ENCODE measurements at places on chromosomes 7 and 10.

GRCh38 chr7:39127058-39127457 lies 149.3 kb downstream of the POU6F2 start:
- DNase-seq = no peak

GRCh38 chr10:45592432-45592831 lies 80.1 kb downstream of the ZFAND4 start:
- no peak for DNase-seq

- no peak for DNase-seq
Measured at GRCh38 chr7:128941323-128941890, 3.7 kb downstream of the IRF5 start.

DNA sequence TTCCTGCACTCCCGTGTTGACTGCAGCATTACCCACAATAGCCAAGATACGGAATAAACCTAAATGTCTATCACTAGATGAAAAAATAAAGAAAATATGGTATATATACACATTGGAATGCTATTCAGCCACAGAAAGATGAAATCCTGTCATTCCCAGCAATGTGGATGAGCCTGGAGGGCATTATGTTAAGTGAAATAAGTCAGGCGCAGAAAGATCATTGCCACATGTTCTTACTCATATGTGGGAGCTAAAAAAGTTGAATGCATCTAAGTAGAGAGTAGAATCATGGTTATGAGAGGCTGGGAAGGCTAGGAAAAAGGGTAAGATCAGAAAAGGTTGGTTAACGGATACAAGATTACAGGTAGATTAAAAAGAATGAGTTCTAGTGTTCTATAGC lies 219.1 kb upstream of the MKI67 start:
- no peak for DNase-seq

DNA sequence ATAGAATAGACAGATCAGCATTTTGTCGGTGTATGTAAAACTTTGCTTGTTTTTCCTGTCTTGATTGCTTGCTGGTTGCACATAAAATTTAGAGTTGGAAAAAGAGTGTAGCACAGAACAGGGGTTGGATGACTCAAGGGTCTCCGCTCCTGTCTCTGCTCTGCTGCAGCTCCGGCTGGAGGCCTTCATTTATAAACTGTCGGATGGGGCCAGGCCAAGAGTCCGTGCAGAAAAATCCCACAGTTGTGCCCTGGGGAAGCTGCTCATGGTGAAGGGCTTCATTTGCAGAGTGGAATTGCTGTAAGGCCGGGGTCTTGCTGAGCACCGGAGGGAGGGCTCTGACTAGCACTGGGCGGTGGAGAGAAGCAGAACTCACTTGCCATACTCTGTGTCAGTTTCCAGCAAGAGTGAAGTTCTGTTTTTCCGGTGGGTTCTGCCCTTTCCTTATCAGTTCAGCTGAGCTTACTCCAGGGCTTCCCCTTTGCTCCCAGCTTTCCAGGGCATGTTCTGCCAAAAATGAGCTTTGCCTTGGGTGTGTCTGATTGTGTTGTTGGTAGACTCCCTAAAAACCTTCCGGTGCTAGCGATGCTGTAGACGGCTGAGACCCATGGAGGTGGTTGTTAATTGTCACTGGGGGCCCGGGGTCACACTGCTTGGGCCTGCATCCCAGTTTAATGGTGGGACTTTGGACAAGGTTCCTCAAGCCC lies 67.2 kb downstream of the CAMK1D start:
- DNase-seq = no peak

DNA sequence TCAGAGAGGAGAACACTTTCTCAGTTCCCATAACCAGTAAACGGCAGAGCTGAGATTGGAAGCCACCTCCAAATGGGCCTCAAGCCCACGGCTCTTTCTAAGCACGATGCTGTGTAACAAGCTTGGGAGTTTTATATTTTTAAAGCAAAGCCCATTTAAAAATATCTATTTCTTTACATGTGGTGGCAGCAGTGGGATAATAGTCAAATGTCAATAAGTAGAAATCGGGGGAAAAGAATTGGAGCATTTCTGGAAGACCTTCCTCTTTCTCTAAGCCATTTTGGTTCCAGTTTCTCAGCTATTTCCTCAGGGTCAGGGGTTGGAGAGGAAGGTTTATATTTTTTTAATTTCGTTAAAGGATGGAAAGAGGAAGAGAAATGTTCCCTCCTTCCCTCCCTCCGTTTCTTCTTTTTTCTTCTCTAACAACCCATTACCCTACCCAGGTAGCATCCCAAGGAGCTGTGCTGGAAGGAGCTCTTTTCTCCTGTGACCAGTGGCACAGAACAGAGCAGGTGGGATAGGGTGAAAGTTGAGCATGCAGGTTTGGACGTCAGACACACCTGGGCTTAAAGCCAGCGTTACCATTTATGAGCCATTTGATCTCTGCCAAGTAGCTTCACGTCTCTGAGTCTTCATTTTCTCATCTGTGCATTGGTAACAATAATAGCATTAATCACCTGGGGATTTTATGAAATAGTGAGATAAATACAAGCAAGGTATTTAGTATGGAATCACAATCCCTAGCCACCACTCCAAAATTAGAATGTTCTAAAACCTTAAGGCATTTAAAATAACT lies 515.7 kb downstream of the RPS24 start:
- no peak for DNase-seq

- no peak for DNase-seq
Measured at GRCh38 chr10:14219411-14219810, 111.3 kb downstream of the FRMD4A start.

- no peak for DNase-seq
Measured at GRCh38 chr7:147304376-147304775, 1187.8 kb downstream of the CNTNAP2 start.

GRCh38 chr10:101828766-101829551 lies 10.7 kb upstream of the OGA start:
- no peak for DNase-seq

GRCh38 chr10:31064348-31064747 lies 32.7 kb upstream of the ZNF438 start:
- DNase-seq = no peak

DNA sequence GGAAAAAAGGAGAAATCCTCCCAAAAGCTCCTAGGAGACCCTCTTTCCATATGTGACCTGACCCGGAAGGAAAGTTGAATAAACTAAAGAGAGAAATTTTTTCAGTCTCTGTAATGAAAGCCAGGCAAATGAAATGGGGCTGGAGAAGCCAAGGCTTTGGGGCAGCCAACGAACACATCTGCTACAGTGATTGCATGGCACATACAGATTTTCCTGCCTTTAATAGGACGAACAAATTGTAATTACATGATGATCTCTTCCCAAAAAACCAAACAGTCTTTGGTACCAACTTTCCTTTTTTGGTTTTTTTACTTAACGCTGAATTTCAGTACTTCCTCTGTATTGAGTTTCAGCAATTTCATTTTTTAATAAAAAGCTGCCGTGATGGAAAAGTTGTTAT lies 23.5 kb upstream of the PTN start:
- no peak for DNase-seq

- no peak for DNase-seq
Measured at GRCh38 chr10:121310151-121310711, 288.0 kb downstream of the FGFR2 start.

DNA sequence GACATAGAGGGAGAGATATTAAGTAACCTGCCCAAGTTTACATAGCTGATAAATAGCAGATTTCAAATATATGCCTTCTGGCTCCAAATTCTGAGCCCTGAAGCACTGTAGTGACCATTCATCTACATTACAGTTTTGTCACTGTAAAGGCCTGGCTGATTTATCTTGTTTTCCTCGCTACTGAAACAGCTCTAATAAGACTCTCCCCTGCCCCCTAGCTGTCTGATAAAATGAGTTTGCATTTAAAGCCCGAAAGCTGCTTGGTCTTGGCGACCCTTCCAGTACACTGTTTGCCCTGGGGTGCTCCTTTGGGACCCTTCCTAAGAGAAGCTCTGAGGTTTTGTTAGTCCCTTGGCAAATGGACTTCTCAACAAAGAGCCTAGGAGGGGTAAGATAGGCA lies 59.7 kb upstream of the RAB11FIP2 start:
- peak; percentile 5 for DNase-seq

DNA sequence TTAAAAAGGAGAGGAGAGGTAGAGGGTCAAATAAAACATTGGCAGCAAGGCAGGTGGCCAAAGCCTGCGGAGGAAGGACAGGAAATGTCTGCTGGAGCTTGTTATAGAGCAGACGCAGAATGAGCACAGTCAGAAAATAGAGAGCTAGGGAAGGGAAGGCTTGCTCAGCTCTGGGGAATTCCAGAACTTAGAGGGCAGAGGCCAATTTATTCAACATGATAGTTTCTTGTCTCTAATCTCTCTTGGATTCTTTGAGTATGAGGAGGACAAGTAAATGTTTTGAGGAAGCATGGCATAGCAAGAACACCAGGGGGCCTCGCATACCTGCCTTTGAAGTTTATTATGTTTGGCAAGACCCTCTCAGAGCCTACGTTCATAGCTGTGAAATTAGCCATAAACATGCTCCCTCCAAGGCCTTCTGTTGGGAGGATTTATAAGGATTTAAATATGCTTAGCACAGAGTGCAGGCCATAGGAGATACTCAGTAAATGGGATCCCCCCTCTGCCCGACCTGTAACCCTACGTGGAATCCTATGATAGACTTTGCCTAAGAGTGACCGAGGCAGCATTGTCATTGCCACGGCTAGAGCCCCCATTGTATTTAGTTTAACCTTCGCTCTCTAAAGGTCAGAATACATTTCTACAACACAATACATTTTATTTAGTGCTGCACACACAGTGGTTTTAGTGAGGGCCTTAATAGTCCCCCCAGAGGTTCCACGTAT lies 293.9 kb downstream of the CCDC3 start:
- peak; percentile 69 for DNase-seq

DNA sequence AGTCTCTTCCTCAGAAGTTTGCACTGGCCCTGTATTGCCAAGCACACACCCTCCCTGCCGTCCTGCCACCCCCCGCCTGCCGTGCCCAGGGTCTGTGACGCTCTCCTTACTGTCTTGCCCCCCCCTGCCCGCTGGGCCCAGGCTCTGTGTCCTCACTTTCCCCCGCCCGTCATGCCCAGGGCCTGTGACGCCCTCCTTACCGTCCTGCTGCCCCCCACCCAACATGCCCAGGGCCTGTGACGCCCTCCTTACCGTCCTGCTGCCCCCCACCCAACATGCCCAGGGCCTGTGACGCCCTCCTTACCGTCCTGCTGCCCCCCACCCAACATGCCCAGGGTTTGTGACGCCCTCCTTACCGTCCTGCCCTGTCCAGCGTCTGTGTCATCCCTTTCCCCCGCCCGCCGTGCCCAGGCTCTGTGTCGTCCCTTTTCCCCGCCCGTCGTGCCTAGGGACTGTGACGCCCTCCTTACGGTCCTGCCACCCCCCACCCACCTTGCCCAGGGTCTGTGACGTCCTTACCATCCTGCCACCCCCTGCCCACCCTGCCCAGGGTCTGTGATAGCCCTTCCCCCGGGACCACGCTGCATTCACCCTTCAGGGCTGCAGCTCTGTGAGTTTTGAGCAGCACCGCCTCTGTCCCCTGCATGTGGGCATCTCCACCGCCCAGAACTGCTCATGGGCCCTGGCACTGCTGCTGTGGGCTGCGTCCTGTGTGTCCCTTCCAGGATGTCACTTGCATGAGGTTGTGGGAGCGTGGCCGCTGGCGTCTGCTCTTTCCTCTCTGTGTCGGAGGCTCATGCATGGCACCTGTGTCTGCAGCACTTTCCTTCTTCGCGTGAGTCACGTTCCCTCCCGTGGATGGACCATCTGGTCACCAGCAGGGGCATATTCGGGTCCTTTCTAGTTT lies 19.3 kb upstream of the PRKAR1B start:
- DNase-seq = no peak

GRCh38 chr10:9302140-9302746 lies 1247.8 kb downstream of the GATA3 start:
- peak; percentile 16 for DNase-seq

DNA sequence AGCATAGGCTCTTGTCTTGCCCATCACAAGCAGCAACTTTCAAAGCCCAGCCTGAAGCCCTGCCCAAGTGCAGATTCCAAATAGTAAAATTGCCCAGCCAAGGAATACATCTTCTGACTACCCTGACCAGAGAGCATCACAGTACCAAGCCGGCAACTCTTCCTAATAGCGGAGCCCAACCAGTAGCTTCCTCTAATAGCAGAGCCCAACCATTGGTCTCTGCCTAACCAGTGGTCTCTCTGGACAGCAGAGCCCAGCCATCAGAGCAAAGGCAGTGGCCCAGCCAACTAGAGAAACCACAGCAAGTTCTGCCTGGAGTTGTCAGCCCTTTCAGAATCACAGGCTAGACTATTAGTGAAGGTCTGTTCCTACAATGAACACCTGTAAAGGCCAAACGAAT lies 285.6 kb downstream of the HGF start:
- DNase-seq = no peak

DNA sequence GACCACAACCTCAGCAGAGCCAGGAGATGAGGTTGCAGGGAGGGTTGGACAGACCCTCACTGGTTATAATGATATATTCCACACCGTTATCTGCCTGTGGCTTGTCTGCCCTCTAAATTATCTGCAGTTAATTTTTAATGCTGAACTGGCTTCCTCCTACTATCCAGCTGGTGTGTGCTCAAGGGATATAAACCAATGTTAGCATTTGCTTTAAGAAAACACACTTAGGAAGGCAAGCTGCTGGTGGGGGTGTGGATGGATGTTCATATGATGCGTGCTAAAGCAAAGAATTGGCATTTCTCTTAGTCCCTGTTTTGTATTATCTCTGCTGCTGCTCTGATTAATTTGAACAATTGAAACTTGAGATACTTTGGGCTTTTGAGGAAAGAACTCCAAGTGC lies 132.2 kb upstream of the NPVF start:
- no peak for DNase-seq
